Fibroblast of skin of back (primary cell): ENCODE measurements at places on chromosomes 5 and 9.

GRCh38 chr9:95626885-95627558 is 110.3 kb upstream of the PTCH1 start:
- DNase-seq, result peak; percentile 54

GRCh38 chr9:134340475-134341160 is 14.4 kb downstream of the RXRA start:
- no peak for DNase-seq

- no peak for DNase-seq
Observed at GRCh38 chr9:86842573-86842972, 104.7 kb downstream of the GAS1 start.

- peak; percentile 86 for DNase-seq
Observed at GRCh38 chr9:103804077-103804735, 289.9 kb upstream of the SMC2 start.

DNA sequence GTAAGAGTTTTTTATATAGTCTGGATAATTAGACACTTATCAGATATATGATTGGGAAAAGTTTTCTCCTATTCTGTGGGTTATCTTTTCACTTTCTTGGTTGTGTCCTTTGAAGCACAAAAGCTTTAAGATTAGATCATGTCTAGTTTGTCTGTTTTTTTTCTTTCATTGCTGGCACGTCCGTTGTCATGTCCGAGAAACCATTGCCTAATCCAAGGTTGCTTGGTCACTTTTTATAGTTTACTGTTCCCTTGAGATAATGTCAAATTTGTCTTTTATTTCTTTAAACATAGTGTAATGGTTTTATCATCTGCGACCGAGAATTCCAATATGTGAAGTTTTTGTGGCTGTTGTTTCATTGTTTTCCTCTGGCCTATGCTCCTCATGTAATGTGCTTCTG is 28.8 kb downstream of the GARNL3 start:
- DNase-seq, result no peak

GRCh38 chr5:52255308-52255707 is 532.4 kb upstream of the ITGA1 start:
- no peak for DNase-seq

DNA sequence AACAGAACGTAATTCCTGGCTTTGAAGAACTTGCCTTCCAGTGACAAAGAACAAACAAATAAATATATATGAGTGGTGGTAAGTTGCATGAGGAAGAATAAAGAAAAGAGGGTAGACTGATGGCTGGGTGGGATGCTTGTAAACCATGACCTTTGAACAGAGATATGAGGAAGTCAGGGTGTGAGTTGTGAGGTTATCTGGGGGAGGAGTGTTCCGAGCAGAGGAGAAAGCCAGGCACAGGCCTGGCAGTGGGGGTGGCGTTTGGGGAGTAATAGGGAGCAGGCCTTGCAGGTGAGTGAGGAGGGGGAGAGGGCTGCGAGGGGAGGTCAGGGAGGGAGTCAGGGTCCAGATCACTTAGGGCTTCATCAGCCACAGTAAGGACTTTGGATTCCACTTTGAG is 213.4 kb downstream of the PTTG1 start:
- no peak for DNase-seq

DNA sequence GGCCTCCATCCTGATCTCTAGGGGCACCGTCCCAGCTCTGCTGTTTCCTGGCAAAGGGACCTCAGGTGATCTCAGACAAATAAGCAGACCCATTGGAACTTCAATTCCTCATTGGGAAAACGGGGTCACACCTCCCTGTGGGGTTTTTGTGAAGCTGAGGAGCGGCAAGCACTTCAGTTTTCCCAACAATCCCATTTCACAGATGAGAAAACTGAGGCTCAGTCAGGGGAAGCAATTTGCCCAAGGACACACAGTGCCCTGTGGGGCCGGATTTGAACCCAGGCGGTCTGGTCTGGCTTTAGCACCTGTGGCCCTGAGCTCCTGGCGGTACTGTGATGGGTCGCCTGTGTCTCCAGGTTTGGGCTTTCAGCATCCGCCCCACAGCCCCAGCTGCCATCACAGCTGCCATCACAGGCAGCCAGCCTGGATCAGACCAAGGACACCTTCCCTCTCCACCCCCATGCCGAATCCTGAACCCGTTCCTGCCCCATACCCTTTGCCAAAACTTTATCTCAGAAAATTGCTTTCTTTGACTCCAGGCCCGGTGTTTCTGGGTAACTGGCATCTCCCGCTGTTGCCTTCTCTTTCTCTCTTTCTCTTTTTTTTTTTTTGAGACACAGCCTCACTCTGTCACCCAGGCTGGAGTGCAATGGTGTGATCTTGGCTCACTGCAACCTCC is 26.4 kb downstream of the NCS1 start:
- DNase-seq, result no peak

- no peak for DNase-seq
Observed at GRCh38 chr9:38371495-38371894, 21.0 kb upstream of the ALDH1B1 start.

GRCh38 chr5:120848883-120849282 is 384.8 kb downstream of the PRR16 start:
- DNase-seq, result no peak
